Amygdala (tissue), 56 donors: ENCODE measurements at places on chromosomes 3 and 15.

- no peak for DNase-seq
Observed at GRCh38 chr3:117489663-117490079, 780.1 kb downstream of the TUSC7 start.

- no peak for DNase-seq
Observed at GRCh38 chr3:61541694-61542093, 19.7 kb upstream of the PTPRG start.

DNA sequence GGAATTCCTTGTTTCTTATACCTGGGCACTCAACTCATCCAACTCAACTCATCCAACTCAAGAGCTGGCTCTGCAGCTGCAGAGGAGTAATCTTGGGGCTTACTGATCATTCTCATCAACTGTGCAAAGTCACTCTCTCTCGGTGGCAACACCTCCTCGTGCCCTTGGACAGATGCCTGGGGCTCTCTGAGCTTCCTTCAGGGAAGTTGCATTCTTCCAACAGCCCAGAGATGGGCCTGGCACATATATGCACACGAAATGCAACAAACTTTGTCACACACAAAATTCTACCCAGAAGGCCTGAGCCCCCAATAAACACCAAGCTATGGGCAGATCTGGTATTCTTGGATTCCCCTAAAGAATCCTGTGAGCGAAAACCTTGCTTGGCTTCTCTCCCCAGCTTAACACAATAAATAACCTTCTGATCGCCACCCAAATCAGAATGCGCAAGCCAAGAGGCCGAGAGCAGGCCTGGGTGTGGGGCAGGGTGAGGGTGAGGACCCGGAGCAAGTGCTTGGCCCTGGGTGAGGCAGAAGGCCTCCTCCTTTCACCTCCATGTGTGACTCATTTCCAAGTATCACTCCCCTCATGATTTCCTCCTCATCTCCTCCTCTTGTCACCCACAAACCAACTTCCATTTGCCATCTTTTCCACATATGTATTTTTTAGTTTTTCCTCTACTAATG is 15.4 kb downstream of the TGM5 start:
- DNase-seq, result no peak

DNA sequence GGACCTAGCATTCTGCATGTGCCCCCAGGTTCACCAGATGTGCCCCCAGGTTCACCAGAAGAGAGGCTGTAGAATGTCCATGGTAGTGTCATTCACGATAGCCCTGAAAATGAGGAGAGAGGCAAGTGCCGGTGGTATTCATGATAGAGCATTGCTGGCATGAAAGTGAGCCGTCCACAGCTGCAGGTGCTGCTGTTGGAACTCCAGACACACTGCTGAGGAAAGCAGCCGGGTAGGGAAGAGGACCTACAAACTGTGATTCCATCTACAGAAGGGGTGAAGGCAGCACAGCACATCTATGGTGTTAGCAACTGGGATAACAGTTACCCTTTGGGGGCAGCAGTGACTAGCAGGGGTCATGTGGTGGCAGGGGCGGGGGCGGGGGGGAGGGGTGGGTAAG is 125.0 kb upstream of the PLXNA1 start:
- no peak for DNase-seq

- no peak for DNase-seq
Observed at GRCh38 chr3:155325263-155325835, 31.9 kb upstream of the STRIT1 start.

GRCh38 chr3:30547716-30548115 is 58.7 kb upstream of the TGFBR2 start:
- no peak for DNase-seq

- no peak for DNase-seq
Observed at GRCh38 chr3:169149349-169149890, 514.1 kb downstream of the MECOM start.
